ENCODE measurements at places on chromosomes 2 and 18.

DNA sequence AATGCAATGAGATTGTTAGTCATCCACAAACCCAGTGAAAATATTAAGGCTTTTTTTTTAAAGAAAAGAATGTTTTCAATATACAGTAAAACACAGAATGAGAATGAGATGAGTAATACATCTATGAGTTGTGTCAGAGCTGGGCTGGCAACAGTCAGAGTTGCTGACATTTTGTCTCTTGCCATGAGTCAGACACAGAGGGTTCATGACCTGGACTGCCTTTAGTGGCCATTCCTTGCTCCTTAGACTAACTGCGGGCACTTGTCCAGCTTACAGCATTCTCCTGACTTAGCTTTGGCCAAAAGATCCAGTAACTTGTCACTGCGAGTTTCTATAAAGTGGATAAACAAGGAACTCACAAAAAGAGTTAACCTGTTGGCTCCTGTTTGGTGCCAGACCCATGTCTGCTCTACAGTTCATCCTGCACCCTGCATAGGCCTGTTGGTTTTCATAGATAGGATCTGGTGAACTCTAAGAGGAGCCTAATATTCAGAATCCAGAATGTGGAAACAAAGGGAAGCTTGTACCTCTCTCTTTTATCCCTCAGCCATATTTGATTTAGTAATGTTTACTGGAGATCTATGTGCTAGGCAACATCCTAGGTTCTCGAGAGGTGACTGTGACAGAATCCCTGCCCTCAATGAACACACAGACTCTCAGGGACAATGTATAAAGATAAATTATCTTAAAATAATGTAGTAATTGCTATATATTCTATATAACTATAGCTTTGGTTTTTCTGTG lies 391.5 kb upstream of the VWC2L start:
- no peak for DNase-seq

DNA sequence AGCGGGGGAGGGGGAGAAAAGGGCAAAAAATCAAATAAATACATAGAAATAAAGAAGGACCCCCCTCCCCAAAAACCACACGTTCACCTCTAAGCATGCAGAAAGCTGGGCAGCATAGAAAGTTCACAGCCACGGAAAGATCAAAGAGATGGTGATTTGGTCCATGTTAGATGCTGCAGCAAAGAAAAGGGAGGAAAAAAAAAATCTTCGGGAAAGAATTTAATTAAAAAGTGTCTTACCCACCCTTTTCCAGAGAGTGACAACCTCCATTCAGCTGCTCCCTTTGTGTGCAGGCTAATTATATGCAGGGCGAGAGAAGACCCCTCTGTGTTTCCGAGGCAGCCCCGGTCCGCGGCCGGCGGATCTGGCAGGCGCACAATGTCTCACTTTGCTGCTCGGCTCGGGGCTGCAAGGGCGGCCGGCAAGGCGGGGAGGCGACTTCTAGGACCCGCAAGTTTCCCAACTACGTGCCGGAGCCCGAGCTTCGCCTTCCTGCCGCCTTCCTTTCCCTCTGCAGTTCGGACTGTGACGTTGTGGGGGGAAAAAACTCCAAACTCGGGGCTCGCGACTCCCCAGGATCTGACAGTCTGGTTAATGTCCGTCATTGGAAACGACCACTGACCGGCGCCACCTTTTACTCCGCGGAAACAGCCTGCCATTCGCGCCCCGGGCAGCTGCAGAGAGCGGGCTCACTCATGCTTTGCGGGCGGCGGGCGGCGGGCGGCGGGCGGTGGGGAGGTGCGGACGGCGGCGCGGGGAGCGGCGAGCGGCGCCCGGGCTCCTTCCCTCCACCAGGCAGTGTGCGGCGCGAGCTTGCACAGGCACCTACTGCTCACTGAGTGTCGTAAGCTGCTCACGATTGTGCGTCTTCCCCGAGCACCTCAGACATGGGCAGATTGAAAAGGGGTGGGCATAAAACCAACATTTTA lies at the start of gene LRRTM1:
Gene LRRTM1, minus strand, starts transcription at position 844 of the 929 bp plus-strand sequence. CDS start 933 bp downstream, outside the sequence.
- no peak for DNase-seq

GRCh38 chr2:166074430-166074829 lies 53.4 kb downstream of the SCN1A start:
- DNase-seq = no peak

DNA sequence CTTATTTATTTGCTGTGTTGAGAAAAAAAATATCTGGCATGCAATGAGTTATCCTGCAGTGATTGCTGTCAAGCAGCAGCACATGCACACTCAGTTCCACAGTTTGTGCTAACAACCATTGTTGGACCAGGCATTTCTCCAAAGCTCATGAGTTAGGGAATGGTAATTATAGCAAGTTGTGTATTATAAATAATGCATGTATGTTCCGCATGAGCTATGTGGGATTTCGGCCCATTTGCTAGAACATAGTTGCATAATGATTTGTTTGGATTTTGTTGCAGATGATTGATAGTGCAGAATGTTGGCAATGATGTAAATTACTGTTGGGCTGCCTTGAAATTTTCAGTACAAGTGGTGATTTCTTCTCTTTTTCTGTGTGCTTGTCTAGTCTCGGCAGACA lies 10.7 kb downstream of the KCNJ3 start:
- no peak for DNase-seq

GRCh38 chr2:75772908-75773630 lies 62.4 kb upstream of the GCFC2 start:
- DNase-seq = no peak

DNA sequence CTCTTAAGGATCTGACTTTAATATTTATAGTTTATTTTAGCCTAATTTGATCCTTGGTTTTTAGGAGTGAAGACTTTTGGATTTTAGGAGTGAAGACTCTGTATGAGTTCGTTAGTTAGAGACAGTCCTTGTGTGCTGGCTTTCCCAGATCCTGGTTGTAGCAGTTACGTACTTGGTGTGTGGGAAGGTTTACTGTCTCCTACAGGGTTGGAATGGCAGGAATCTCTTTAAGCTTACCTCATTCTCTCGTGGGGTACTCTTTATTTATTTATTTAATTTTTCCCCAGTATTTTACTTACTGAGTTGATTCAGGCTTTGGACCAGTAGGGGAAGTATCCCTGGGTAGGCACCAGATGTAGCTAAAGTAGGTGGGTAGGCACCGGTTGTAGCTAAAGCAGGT lies 1.8 kb upstream of the CXCR2 start:
- no peak for DNase-seq

DNA sequence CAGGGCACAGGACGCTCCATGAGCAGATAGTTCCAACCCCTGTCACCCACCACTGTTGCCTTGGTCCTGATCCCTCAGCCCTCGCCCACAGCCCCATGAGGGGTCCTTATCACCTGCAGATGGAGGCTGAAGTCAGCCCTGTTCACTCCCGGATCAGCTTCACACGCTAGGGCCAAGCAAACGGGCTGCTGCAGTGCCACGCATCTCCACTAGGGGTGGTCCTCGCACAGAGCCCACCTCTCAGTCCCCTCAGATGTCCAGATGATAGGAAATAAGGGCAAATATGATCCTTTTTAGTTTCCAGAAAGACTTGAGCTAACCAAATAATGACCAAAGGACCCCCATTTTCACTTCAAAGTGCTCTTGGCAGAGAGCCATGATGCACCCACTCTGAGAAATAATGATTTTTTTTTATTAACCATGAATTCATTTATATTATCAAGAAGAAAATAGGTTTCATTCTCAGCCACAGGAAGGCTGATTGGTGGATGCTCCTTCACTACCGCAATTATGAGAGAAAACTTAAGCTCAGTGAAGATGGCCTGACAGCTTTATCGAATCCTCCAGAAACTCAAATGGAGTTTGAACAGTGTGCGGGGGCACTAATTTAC lies 71.9 kb upstream of the KLHL29 start:
- DNase-seq = peak; percentile 6

- DNase-seq = no peak
Observed at GRCh38 chr2:241730671-241731293, 3.6 kb upstream of the D2HGDH start.

All from activated CD4-positive, alpha-beta T cell treated with anti-CD3 and anti-CD28 coated beads, Interleukin-2, amount 50 U/mL, for 1 hour (primary cell).